Bronchus fibroblast of lung (primary cell): ENCODE measurements at places on chromosomes 7 and 10. TPM values are rescaled to one million over a fixed set of nuclear protein-coding genes. Genes with fewer than 3 reads are reported as not detected.

The VAX1 gene
- total RNA-seq, result not detected in 2 replicates

The GGCT gene
- total RNA-seq, result 28.4 and 39.8 TPM in 2 replicates

The TAS2R3 gene
- not detected in 2 replicates for total RNA-seq

The ZNF727 gene
- not detected in 2 replicates for total RNA-seq

The COL13A1 gene
- total RNA-seq, result 17.4 and 24.4 TPM in 2 replicates
